ENCODE measurements at places on chromosomes 2 and 18. TPM values are rescaled to one million over a fixed set of nuclear protein-coding genes. Genes with fewer than 3 reads are reported as not detected.

C2orf66 gene
- 1.0 TPM for total RNA-seq

DTNB gene
- 33.8 TPM for total RNA-seq

TMEM200C gene
- total RNA-seq: 0.60 TPM

KIAA2012 gene
- total RNA-seq: not detected

GPR17 gene
- not detected for total RNA-seq

CPO gene
- not detected for total RNA-seq

CMPK2 gene
- total RNA-seq: 7.5 TPM

NEB gene
- total RNA-seq: 2.5 TPM

ASB3 gene
- 16.1 TPM for total RNA-seq

OSR1 gene
- total RNA-seq: 34.7 TPM

RIT2 gene
- total RNA-seq: not detected

SERPINB3 gene
- total RNA-seq: not detected

RTN4 gene
- 337 TPM for total RNA-seq

SPP2 gene
- total RNA-seq: not detected

SCTR gene
- not detected for total RNA-seq

B3GNT7 gene
- total RNA-seq: 2.2 TPM

PCARE gene
- not detected for total RNA-seq

KCNG2 gene
- not detected for total RNA-seq

CABLES1 gene
- total RNA-seq: 8.1 TPM

IL36A gene
- not detected for total RNA-seq

Data from ureter (tissue), 1 donor.